CD4-positive, alpha-beta T cell (primary cell): ENCODE measurements at places on chromosomes 5 and 9. TPM values are rescaled to one million over a fixed set of nuclear protein-coding genes. Genes with fewer than 3 reads are reported as not detected.

DNA sequence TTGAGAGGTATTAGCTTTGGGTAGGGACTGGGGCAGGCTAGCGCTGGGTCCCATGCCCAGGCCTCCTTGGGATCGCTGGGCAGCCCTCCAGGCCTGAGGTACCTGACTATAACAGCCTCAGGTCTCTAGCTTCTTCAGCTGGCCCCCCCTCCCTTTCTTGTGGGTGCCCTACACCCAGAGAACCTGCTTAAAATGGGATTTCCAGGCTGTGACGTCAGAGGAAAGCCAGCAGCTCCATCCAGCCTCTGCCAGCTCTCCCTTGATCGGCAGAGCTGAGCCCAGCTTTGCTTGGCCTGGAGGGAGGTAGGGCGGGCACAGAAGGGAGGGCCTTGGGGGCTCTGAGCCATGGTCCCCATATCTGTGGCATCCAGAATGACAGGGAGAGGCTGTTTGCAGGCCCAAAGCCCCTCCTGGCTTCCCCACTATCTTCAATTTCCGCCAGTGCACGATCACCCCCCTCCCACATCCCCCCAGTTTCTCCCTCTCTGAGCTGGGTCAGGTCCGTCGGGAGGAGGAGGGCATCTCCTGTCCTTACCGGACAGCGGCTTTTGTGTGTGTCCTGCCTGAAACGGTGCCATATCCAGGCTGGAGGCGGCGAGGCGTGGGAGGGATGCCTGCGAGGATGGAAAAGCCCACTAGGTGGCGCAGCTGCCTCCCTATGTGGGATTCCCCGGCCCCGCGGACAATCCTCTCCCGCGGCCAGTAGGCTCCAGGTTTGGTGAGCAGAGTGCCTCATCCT is 10.8 kb downstream of the REEP2 start:
- no peak overlapping the region for H3K4me3 ChIP-seq
- no peaks in the 10 kb centered on the region for H3K27me3 ChIP-seq
- peak; percentile 65 for DNase-seq
- no peaks in the 10 kb centered on the region for H3K36me3 ChIP-seq
- H3K27ac ChIP-seq: no peak overlapping the region
- H3K4me1 ChIP-seq: peaks cover 10% of the 10 kb centered on the region

DNA sequence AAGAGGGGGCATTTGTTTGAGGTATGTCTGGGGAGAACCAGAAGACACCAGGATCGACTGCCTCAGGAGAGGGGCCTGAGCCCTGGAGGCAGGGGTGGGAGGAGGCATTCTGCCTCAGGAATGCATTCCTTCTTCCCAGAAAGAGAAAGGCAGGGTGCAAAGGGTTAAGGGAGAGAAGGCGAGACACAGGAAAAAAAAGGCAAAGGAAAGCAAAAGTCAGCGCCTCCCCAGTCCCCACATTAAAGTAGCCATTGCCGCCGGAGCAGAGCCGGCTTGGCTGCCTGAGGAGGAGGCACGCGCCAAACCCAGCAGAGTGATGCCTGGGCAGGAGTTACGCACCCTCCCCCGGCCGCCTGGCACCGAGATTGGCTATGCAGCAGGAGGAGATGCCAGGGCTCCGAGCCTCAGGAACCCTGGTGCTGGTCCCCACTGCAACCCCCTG is 123.8 kb upstream of the PHYKPL start:
- H3K4me1 ChIP-seq: peaks cover 8% of the 10 kb centered on the region
- DNase-seq: no peak
- H3K27ac ChIP-seq: no peak overlapping the region
- no peak overlapping the region for H3K4me3 ChIP-seq

- H3K4me1 ChIP-seq: no peaks in the 10 kb centered on the region
- no peaks in the 10 kb centered on the region for H3K36me3 ChIP-seq
- no peak for DNase-seq
- no peaks in the 10 kb centered on the region for H3K27me3 ChIP-seq
- H3K27ac ChIP-seq: no peak overlapping the region
- H3K4me3 ChIP-seq: no peak overlapping the region
Measured at GRCh38 chr5:122184676-122185255, 55.4 kb downstream of the ZNF474 start.

DNA sequence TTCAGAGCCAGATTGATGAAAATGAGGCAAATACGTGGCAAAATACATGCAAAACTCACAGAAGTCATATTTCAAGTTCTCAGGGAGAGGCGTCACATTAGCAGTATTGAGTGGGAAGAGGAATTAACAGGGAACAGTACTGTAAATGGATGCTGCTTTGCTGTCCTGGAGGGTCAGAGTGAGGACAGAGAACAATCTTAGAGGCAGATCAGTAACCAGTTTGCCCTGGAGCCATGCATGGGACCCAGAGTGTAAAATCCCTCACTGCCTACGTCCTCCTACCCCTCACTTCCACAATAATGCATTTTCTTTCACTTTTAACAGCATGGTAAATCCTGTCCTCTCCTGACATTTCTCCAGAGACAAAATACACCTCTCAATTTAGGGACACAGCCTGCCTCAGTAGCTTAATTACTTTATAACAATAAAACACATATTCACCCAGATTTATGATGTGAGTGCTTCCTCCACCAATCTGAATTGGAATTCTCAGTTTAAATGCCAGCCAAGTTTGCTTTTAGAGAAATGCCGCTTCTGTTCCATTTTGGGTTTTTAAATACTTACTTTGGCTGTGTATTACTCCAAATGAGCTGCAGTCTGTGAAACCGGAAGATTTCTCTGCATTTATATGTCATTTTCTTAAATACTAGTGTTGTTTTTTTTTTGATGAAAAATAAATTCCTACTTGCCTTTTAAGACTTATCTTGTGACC is 70.0 kb downstream of the LMNB1 start:
- H3K36me3 ChIP-seq: no peaks in the 10 kb centered on the region
- peaks cover 19% of the 10 kb centered on the region for H3K4me1 ChIP-seq
- H3K27me3 ChIP-seq: no peaks in the 10 kb centered on the region
- no peak overlapping the region for H3K4me3 ChIP-seq

DNA sequence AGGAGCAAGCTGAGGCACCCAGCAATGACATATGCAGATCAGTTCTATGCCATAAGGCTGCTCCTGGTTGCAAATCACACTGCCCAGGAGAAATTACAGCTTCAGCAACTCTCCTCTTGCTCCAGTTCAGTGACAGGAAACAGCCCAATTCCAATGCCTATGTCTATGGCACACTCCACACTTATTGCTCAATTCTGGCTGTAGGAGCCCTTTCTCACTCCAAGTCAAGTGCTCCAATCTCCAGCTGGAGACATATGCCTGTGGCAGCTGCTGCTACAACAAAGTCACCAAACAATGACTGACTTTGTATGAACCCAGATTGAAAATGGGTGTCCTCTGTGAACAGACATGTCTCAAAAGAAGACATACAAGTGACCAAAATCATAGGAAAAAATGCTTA is 31.8 kb upstream of the PLCXD3 start:
- no peaks in the 10 kb centered on the region for H3K36me3 ChIP-seq
- no peaks in the 10 kb centered on the region for H3K4me1 ChIP-seq
- DNase-seq: no peak
- H3K27me3 ChIP-seq: no peaks in the 10 kb centered on the region
- H3K27ac ChIP-seq: no peak overlapping the region

DNA sequence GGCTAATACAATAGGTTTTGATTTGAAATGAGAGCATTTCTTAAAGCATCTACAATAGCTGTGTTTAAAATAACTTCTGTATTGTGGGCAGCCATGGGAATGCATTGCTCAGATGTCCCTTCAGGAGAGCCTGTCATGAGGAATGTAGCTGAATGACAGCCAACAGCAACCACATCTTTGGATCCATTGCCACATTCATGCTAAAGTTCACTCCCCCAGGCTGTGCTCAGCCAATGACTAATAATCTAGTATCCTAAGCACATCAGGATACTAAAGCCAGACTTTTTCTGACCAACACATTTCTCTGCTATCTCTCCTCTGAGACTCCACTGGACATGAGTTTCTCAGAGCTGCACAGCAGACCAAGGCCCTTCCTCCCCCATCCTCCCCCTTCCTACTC is 45.5 kb downstream of the HTR1A start:
- H3K4me3 ChIP-seq: no peak overlapping the region
- H3K27ac ChIP-seq: no peak overlapping the region
- no peaks in the 10 kb centered on the region for H3K4me1 ChIP-seq
- H3K27me3 ChIP-seq: no peaks in the 10 kb centered on the region
- no peak for DNase-seq
- no peaks in the 10 kb centered on the region for H3K36me3 ChIP-seq

- peaks cover 20% of the 10 kb centered on the region for H3K4me1 ChIP-seq
- H3K27ac ChIP-seq: peak overlapping the region; percentile 64
- peak; percentile 51 for DNase-seq
Measured at GRCh38 chr9:111937781-111938426, 41.3 kb downstream of the UGCG start.

DNA sequence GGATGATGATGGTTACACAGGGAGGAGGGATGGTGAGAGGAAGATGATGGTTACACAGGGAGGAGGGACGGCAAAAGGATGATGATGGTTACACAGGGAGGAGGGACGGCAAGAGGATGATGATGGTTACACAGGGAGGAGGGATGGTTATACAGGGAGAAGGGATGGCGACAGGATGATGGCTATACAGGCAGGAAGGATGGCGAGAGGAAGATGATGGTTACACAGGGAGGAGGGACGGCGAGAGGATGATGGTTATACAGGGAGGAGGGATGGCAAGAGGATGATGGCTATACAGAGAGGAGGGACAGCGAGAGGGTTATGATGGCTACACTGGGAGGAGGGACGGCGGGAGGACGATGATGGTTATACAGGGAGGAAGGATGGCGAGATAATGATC is 64.1 kb upstream of the FCN1 start:
- no peaks in the 10 kb centered on the region for H3K36me3 ChIP-seq
- H3K4me3 ChIP-seq: no peak overlapping the region
- no peak overlapping the region for H3K27ac ChIP-seq
- H3K4me1 ChIP-seq: no peaks in the 10 kb centered on the region
- no peak for DNase-seq

DNA sequence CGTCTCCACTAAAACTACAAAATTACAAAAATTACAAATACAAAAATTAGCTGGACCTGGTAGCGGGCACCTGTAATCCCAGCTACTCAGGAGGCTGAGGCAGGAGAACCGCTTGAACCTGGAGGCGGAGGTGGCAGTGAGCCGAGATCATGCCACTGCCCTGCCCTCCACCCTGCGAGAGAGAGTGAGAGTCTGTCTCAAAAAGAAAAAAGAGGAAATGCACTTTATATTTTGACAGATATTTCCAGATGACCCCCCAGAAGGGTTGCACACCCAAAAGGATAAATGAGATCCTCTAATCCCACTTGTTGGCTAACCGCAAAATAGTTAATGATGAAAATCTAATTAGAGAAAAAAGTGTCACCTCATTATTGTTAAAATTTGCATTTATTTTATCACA is 2.2 kb downstream of the HSDL2 start:
- H3K4me3 ChIP-seq: no peak overlapping the region
- H3K4me1 ChIP-seq: peaks cover 15% of the 10 kb centered on the region
- H3K27me3 ChIP-seq: no peaks in the 10 kb centered on the region
- no peak overlapping the region for H3K27ac ChIP-seq

DNA sequence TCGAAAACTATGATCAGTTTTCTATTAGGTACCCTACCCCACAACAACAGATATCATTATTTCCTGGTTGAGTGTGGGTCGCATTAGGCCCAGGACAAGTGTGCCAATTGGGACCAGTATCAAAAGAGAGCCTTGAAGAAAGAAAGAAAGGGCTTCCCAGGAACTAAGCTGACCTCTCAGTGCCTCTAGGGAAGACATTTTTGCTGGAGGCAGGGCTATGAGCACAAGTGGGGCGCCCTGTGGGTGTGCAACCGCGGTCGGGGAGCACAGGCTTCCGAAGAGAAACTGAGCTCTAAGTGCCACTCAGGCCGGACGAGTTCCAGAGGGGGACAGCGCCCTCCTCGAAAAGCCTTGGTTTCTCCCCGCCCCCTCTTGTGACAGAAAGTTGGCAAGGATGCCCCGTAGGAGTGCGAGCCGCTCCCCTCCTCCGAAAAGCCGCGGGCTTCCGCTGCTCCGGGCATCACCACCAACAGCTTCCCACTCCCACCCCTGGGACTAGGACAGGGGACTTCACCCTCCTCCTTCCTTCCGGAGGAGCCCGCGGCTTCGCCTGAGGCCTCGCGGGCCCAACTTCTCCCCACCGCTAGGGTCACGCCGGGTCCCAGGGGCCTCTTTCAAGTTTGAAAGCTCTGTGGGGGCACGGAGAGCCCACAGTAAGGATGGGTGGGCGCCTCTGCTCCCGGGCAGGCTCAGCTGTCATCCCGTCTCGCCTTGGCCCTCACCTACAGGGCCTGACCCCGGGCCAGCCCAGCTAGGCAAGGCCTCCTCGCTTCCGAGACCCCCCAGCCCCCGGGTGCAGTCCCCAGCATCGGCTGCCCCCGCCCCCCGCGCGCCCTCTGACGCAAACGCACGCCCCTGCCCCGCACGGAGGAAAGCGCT is 2.0 kb downstream of the NR2F1-AS1 start:
- H3K27me3 ChIP-seq: peaks cover 95% of the 10 kb centered on the region
- DNase-seq: no peak
- H3K4me1 ChIP-seq: peaks cover 48% of the 10 kb centered on the region
- H3K27ac ChIP-seq: no peak overlapping the region
- peak overlapping the region; percentile 25 for H3K4me3 ChIP-seq
- no peaks in the 10 kb centered on the region for H3K36me3 ChIP-seq

DNA sequence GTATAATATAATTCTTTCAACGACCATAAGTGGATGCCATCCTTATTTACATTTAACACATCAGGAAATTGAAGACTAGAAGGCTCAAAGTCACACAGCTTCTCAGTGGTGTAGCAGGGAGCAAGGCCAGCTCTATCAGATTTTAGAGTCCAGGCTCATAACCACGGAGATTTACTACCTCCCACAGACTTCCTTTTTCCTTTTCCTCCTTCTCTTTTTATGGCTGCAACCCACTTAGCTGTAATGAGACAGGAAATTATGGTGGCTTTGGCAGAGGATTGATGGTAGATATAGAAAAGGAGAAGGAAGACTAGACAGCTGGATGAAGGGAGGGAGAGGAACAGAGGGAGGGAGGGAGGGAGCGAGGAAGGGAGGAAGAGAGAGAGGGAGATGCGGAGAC is 47.4 kb downstream of the SPEF2 start:
- DNase-seq: no peak
- no peaks in the 10 kb centered on the region for H3K36me3 ChIP-seq

DNA sequence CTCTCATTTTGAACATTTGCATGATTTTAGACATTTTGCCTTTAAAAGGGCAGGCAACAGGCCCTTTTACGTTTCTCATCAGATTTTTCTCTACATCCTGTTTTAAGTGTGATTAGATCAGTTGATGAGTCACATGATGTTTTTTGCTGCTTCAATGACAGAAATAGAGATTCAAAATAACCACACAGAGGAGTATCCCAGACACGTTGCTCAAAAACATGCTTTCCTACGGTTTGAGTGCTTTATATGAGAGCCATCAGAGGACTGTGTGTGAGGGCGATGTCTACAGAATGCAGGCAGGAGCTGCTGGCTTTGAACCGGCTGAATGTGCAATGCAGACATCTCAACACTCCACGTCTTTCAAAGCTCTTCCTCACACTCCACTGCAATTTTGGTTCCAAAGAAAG is 42.1 kb downstream of the OTULIN start:
- H3K27ac ChIP-seq: peak overlapping the region; percentile 87
- peak; percentile 71 for DNase-seq
- H3K4me1 ChIP-seq: peaks cover 73% of the 10 kb centered on the region
- H3K36me3 ChIP-seq: peaks cover 34% of the 10 kb centered on the region

GRCh38 chr5:7894860-7895259 is 25.9 kb downstream of the MTRR start:
- peaks cover 89% of the 10 kb centered on the region for H3K36me3 ChIP-seq
- H3K4me1 ChIP-seq: no peaks in the 10 kb centered on the region
- no peaks in the 10 kb centered on the region for H3K27me3 ChIP-seq
- no peak for DNase-seq

The GBGT1 gene
- total RNA-seq: 1.3 TPM

The AK3 gene
- 19.9 TPM for total RNA-seq

The GPR151 gene
- total RNA-seq: not detected

The EFNA5 gene
- total RNA-seq: not detected
